ENCODE measurements at places on chromosomes 13 and 19.

GRCh38 chr19:41554907-41555306 lies 21.1 kb upstream of the CEACAM21 start:
- DNase-seq: no peak

- no peak for DNase-seq
Measured at GRCh38 chr13:90933097-90933826, 414.2 kb upstream of the MIR17HG start.

DNA sequence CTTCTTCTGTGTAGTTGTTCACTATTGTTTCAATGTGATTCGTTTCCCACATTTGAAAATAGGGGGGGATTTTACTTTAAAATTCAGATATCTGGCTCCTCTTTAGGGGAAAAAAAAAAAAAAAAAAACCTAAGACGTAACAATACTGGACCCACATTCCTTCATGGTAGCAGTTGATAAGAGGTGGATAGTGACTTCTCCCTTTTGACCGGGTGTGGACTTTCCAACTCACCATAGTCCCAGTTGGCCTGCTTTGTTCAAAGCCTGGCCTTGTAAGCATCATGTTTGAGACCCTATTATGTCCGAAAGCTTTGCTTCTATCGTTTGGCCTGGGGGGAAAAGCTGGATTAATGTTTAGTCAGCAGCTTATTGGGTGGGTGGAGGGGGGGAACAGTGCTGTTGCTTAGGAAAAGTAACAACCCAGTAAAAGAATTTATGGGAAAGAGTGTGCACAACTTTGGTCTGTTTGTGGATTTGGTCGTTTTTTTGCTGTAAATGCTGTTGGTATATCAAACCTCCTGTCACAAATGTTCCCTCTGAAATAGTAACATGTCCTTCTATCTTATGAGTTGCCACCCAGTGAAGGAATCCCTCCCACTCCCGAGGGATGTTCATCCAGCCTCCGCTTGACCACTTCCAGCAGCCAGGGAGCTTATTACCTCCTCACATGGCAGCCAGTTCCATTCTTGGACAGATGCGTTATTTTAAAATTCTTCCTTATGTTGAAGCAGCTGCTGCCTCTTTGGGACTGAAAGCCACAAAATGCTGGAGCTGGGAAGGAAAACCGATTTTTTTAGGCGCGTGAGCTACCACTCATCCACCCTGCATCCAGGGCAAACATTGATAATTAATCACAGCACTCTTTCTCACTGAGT lies 10.4 kb downstream of the SAMD4B start:
- no peak for DNase-seq

DNA sequence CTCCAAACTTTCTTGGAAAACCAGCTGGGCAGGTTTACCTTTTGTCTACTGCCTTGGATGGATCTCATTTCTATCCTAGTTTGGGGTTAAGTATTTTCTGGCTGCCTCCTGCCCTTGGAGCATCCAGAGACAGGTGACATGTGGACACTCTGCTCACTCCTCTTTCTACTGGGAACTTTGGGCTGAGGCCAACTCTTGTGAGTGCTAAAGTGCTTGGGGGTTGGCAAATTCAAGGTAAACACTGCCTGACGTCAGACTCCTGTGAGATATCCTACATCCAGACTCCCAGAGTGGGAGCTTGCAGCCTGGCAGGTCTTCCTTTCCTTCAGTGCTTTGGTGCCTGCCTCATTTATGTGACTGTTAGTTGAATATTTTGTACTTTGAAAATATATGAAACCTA lies 388.1 kb downstream of the KCNRG start:
- DNase-seq: no peak

GRCh38 chr19:3465552-3465951 lies 14.8 kb downstream of the SMIM24 start:
- no peak for DNase-seq

DNA sequence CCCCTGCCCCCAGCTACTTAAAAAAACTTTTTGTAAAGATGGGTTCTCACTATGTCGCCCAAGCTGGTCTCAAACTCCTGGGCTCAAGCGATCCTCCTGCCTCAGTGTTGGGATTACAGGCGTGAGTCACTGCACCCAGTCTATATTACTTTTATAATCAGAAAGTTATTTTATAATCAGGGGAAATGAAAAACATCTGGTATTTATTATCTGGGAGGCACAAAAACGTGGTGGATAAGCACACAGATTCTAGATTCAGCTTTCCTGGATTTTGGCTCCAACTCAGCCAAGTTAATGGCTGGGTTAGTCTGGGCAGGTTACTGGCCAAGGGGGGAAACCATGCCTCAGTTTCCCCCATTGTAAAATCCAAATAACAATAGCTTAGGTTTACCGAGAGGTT lies 24.7 kb downstream of the KEAP1 start:
- DNase-seq: peak; percentile 47

DNA sequence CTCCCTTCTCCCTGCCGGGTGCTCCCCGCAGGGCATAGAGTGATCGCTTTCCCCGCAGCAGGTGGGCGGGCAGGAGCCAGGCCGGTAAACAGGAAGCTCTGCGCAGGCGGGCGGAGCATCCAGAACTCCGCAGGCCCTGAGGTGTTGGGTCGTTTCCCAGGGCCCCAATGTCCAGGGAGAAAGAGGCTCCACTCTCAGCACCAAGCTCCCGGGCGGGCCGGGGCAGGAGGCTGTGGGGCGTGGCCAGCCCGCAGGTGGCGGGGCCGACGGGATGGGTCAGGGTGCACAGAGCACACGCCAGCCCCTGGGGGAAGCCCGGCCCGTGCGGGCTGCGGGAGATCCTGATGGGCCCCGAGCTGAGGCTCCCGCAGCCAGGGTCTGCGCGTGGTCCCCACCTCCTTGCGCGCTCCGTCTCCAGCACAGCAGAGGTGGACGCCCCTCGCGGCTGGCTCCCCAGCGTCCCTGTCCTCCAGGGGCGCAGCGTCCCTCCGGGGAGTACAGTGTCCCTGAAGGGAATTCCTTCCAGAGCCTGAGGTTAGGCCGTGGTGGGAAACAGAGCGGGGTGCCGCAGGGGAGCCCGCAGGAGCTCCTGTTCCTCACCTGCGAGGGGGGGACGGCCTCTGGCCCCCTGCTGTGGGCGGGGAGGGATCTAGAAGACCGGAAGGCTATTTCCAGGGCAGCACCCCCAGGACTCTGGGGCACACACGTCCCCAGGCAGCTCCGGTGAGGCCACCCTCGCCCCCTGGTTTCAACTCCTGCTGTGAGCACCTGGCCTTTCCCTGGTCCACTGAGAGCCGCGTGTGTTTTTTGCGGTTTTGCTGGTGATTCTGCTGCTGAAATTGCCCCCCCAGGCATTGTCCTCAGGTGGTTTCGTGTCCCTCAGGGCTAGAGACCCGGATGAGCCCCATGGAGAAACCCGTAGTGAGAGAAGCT lies 12.2 kb downstream of the PIP5K1C start:
- DNase-seq: no peak

DNA sequence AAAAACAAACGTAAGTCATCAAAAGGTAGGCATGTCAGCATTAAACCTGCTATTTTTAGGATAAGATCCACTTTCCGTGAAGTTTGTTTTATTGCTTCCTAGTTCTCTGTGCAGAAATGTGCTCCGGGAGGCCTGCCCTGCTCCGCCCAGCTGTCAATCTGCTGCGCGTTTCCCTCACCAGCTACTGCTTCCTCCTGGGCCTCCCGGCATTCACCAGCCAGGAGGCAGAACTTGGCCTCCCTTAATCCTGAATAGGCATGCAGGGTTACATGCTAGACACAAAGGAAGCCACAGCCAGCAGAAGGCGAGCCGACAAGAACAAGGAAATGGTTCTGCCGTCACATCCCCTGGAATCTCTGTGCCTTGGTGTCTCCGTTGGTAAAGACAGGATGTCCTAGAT lies 386.2 kb downstream of the IRS2 start:
- no peak for DNase-seq

- no peak for DNase-seq
Measured at GRCh38 chr13:47374741-47375140, 477.9 kb upstream of the HTR2A start.

- DNase-seq: no peak
Measured at GRCh38 chr13:91278291-91278690, 69.2 kb upstream of the MIR17HG start.

GRCh38 chr19:51783372-51783771 lies 11.6 kb upstream of the FPR3 start:
- DNase-seq: no peak

GRCh38 chr13:114119196-114119595 lies 13.2 kb downstream of the RASA3 start:
- DNase-seq: peak; percentile 56

- no peak for DNase-seq
Measured at GRCh38 chr13:112793545-112794445, 104.0 kb downstream of the ATP11A start.

DNA sequence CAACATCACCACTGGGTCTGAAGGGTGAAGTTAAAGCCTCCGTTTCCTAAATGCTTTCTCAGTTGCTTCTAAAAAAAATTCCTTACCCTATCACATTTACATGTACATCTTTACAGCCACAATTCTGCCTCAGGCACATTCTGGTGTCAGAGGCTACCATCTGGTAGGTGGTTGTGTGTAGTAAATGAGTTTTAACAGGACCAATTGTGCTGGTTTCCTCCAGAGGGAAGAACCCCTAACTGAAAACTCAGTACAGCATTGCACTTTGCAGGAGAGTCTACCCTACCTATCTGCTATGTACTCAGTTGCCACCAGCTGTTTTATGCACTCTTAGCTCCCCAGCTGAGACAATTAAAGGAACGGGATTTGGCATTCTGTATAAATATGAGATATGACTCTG lies 1576.5 kb downstream of the PCDH9 start:
- peak; percentile 78 for DNase-seq

DNA sequence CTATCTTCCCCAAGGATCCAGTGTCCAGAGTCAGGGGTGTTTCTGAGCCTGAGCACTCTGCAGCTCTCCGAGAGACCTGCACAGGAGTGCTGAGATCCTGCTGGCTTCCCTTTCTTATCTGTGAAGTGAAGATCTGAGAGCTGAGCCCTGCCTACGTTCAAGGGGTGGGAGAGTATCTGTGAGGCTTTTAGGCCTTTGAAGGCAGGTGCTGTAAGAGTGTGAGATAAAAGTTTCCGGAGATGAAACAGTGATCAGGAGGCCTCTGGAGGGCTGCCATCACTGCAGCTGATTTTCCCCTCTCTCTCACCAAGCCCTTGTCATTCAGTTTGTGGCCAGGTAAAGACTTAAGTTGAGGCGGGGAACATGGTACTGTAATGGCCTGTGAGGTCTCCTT lies 83.1 kb downstream of the AKAP11 start:
- DNase-seq: no peak

GRCh38 chr13:31742097-31742734 lies 2.9 kb downstream of the RXFP2 start:
- DNase-seq: no peak

DNA sequence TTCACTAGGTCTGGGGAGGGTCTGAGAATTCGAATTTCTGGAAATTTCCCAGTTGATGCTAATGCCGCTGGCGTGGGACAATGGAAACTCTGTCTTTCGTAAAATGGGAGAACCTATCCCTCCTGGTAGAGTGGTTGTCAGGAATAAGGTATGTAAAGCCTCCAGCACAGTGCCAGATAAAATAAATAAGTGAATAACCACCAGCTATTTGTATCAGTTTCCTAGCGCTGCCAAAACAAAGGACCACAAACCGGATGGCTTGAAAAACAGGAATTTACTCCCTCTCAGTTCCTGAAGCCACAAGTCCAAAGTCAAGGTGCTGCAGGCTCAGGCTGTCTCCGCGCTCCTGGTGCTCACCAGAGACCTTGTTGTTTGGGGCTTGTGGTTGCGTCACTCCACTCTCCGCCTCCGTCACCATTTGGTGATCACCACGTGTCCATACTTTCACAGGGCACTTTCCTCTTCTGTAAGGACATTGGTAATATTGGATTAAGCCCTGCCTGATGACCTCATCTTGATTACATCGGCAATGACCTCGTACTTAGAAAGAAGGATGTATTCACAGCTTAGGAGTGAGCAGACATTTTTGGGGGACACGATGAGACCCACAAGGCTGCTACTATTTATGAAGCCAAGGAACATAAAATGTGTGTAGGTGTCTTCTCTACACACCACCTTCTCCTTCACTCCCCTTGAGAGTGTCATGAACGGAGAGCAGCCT lies 428.5 kb downstream of the IRS2 start:
- DNase-seq: no peak

- DNase-seq: no peak
Measured at GRCh38 chr13:99663185-99663825, 162.0 kb downstream of the TM9SF2 start.

GRCh38 chr13:47184321-47184720 lies 287.5 kb upstream of the HTR2A start:
- no peak for DNase-seq

- no peak for DNase-seq
Measured at GRCh38 chr19:42542791-42543190, 14.5 kb upstream of the CEACAM1 start.

DNA sequence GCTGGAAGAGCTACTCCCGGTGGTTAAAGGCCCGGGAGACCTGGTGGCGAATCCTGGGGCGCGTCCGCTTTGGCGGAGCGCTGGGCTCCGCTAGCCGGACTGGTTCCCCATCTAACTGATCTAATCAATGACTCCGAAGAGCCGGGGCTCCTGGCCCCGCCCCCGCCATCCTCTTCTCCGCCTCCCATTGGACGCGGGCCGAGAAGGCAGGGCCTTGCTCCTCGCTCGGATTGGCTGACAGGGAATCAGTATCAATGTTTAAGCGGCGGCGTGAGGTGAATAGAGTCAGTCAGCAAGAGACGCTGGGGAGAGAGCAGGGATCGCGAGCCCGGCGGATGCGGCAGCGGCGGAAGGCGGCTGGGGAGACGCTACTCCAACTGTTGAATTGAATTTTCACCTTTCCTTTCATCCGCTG lies 1.7 kb upstream of the PCDH17 start:
- DNase-seq: no peak

DNA sequence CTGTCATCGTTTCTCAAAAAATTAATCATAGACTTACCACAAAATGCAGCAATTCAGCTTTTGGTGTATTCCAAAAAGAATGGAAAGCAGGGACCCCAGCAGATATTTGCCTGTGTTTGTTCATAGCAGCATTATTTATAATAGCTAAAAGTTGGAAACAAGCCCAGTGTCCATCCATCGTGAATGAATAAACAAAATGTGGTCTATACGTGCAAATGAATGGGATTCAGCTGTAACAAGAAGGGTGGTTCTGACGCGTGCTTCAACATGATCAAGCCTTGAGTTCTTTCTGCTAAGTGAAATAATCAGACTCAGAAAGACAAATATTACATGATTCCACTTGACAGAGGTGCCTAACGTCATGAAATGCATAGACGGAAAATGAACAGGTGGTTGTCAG lies 36.4 kb downstream of the PSG11 start:
- DNase-seq: no peak

DNA sequence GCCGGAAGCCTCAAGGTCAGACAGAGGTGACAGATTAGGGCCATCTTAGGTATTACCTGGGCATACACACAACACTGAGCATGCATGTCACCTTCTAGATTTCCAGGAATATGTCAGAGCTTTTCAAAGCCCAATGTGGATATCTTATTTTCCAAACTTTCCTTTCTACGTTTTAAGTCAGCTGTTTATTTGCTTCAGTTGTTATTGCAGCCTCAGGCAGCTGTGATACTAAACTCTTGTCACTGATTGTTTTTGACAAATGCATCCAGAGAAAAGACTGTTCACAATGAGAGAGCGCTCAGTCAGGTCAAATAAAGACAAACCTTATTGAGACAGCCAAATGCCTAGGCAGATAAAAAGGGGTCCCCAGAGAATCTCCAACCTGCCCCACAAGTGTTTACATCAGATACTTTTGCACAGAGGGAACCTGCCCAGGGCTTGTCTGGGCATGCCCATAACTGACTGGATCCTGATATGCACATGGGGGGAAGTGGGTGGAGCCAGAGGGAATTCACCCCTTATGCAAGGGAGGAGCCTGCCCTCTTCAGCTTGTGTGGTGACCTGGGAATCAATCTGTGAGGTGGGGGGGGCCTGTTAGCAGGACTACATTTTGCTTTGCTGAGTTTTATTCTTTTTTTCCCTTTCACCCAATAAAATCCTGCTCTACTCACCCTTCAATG lies 28.5 kb downstream of the MED4 start:
- DNase-seq: no peak

- no peak for DNase-seq
Measured at GRCh38 chr13:25473864-25474263, 102.1 kb downstream of the ATP8A2 start.
